ENCODE measurements at places on chromosomes 4 and X.

GRCh38 chr4:87720094-87720691 is 70.1 kb downstream of the DMP1 start:
- no peak for DNase-seq

DNA sequence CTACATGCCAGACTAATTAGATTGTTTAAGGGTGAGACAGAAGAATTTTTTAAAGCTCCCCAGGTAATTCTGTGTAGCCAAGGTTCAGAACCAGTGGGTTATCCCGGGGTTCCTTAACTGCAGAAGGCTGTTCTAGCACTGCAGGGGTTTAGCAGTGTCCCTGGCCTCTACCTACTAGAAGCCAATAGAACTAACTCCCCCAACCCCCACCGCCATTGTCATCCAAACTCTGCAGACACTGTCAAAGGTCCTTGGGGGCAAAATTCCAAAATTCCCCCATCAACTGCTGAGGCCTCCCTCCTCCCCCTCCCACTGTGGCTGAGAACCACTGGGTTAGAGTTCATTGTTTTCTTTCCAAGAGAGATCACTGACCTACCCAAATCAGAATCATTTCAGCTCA is 66.4 kb downstream of the MOSPD2 start:
- DNase-seq: no peak

GRCh38 chrX:115268421-115268820 is 21.1 kb upstream of the LUZP4 start:
- DNase-seq: no peak

- no peak for DNase-seq
Observed at GRCh38 chrX:151402719-151403390, 5.8 kb downstream of the VMA21 start.

DNA sequence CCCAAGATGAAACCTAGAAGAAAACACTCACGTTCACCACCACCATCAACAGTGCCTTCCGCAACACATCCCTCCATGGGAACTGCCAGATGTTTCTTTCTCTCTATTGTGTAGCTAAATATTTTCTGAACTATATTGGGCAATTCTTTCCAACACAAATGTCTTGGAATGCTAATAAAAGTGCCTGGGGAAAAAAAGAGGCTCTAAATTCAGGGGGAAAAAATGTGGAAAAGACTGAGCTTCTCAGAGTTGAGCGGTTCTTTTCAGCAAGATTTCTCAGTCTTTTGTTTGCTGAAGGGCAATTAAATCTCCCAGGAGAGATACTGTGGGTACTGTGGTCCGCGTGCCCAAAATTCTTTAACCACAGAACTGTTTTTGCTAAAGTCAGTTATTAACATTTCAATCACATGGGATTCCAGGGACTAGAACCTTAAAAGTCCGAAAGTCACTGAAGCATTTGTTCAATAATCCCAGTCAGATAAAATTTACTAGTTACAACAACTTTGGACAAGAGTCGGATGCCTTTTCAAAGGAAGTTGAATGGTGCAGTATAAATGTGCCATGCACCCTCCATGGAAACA is 51.9 kb upstream of the DHRSX start:
- DNase-seq: no peak

DNA sequence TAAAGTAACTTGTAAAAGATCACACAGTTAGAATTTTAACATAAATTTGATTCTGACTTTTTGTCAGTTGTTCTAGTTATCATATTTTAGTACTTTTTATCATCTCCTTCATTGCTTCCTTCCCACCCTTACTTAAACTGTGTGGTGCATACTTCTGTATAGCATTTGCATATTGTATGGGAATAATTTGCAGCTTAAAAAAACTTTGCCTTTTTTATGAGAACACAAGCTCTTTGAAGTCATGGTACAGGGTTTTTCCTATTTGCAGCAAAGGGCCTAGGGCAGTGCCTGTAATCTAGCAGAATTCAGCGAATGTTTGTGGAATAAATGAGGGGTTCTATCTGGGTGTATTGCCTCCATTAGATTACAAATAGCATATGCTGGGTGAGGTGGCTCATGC is 41.6 kb downstream of the SYNPO2 start:
- no peak for DNase-seq

DNA sequence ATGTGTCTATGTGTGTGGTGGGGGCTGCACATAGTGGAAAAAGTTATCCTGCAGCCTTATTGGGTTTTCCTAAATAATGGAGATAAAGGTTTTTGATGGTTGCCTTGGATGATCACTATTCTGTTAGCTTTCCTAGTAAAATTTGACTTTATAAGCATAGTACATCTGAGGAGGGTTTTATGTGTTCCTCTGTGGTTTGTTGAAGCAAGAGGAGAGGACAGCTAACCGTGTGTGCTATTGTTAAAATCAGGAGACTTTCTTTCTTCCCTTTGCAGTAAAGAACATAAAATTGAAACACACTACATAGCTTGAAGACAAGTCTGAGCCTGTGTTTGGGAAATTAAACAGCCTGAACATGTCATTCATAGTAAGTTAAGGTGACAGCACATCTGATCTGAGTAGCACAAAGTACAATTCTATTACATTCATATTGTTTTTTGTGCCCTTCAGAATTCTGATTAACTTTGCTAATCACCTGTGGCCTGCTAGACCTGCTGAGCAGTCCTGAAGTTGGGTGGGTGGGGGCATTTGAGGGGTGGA is 36.8 kb downstream of the C4orf51 start:
- no peak for DNase-seq

DNA sequence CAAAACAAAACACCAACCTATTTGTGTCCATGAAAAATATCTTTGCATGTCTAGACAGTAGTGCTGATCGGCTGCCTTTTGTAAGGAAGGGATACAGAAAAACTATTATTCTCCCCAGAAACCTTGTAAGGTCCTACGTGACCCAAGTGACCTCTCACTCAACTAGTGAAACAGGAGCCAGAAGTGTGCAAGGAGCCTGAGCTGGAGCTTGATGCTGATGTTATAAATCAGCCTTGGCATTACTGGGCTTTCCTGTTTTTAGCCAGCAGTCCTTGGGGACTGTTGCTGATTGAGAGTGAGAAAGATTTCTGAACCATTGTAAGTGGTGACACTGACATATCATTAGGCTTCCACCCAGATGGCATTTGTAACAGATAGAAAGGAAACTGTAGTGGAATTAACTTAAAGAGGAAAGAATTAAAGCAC is 100.8 kb upstream of the LIMCH1 start:
- DNase-seq: no peak

- DNase-seq: no peak
Observed at GRCh38 chr4:58166490-58166889, 1056.3 kb upstream of the IGFBP7 start.

DNA sequence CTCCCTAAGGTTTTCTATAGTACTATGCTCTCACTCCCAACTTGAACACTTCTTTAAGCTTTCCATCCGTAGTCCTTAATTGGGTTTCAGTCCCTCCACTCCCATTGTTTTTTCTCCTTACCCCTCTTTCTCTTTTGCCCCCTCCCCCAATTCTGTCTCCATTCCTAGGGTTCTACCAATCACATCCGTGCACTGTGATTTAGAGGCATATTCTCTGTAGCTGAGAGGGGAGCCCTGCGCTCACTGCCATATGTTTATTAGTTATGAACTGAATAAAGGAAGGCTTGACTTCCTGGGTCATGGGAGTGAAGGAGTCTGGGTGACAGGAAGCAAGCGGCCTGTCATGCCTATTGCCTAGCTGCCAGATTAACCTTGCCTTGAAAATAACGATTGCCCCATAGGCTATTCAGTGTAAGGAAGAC is 471 bp downstream of the MCTS1 start:
- DNase-seq: peak; percentile 4

- no peak for DNase-seq
Observed at GRCh38 chr4:177945268-177945667, 503.0 kb upstream of the AGA start.

- no peak for DNase-seq
Observed at GRCh38 chr4:35364321-35364870, 879.9 kb downstream of the ARAP2 start.

DNA sequence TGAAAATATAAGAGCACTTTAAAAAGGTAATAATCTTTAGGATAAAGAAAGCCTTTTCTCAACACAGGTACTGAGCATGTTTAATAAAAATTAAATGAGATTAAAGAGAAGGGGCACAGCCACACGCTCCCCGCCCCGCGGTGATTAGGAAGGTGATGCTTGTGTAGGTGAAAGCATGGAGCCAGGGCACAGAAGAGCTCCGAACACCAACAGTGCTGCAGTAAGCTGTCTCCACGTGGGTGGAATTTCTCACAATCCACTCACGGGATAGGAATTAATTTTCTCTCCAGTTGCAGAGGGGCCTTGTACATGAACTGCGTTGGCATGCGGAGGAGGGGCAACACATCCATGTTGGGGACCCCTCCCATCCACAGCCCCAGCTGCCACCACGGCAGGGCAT is 27.0 kb downstream of the DCTD start:
- no peak for DNase-seq

DNA sequence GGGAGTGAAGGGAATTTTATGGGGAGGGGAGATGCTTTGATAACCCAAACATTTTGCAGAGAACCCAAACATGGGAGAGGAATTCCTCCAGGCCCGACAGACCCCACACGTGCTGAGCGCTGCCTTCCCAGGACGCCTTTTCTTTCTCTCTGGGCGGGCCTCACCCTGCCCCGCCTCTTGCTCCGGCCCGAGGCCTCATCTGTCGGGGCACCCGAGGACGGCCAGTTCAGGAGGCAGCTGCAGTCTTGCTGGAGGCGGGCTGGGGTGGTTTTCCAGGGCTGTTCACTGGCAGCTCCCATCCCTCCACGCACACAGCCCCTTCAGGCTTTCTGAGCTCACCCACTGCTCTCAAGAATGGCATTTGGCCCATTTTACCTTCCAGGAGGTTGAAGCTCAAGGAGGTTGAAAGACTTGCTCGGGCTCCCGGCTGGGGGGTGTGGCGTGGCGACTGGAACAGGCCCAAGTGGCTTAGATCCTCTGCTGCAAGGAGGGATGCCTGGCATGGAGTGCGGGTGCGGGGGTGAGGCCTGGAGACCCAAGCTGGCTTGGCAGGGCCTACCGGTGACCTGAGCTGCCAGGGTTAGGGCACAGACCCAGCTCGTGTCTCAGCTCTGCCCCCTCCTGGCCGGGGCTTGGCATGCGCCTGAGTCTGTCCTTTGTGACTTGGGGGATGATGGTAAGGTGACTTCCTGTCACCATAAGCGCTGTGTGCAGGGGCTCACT is 99.2 kb downstream of the PSAPL1 start:
- DNase-seq: peak; percentile 70

DNA sequence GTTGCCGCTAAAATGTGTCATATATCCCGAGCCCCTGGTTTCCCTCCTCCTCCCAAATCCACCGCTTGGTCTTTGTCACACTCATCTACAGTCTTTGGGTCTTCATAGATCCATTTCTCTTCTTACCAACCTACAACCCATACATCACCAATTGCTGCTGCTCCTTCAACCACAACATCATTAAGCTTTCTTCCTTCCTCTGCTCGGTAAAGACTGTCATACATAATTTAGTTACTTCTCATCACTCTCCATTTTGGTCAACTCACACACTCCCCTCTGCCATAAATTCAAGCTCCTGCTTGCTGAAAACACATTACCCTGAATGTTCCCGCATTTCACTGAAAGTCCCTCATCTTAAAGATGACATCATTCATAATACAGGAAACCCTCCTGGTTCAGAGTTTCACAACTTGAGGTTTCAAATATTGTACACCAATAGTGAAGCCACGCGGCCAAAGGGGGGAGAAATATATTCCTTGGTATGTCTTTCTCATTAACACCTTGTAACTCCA is 1.7 kb upstream of the DCTD start:
- DNase-seq: peak; percentile 29

GRCh38 chrX:154779261-154779660 is 16.6 kb downstream of the DKC1 start:
- no peak for DNase-seq

DNA sequence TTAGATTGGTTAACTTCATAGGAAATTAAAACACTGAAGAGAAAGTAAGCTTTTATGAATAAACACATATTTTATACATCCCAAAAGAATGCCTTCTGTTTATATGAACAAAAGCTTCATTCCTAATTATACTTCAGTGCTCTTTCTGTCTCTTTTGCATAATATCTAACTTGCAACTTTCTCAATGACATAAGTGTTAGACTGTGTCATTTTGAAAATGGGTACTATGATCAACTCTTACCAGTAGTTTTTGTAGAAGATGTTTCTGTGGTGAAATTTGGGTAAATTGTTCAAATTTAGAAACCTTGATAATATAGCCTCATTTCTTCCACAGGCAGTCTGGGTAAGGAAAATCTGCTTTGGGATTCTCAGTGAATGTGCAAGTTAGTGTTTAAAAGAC is 991.4 kb downstream of the CCSER1 start:
- no peak for DNase-seq

DNA sequence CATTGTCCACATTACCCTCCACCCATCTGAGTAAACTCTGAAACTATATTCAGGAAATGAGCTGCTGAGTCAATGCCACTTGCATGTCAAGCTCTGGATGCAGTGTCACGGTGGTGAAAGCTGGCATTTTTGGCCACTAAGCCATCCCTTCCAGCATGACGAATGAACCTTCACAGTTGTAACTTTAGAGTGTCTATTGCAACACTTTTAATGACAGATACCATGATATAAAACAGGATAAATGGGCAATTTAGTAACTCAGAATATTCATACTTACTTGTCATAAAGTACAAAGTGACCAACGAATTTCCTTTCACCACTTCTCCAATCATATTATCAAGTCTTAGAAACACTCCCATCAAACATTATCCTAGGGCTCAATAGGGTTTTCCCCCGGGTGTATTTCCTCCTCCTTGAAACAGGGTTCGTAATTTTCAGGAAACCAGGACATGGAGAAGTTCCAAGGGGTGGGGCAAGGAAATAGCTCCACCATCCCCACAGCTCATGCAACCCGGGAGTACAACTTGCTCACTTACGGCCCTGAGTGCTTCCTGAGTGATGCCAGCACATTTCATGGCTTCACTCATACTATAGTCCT is 73.1 kb downstream of the MTHFD2L start:
- no peak for DNase-seq

DNA sequence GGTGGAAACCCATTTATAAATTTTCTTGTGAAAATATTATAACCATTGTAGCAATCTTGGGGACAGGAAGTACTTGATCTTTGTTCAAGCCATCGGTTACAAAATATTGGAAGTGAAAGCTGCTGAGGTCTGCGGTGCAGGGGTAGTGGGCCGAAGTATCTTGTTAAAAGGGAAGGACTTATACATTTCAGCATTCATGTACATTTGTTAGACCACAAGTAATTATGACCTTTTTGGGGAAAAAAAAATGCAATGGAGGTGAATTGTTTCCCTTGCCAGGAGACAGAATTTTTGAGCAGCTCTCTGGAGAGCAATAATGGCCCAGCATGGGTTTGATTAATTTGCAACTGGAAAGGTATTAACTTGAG is 121.3 kb downstream of the EGF start:
- peak; percentile 17 for DNase-seq

- DNase-seq: no peak
Observed at GRCh38 chr4:105236916-105237311, 90.2 kb downstream of the TET2 start.

DNA sequence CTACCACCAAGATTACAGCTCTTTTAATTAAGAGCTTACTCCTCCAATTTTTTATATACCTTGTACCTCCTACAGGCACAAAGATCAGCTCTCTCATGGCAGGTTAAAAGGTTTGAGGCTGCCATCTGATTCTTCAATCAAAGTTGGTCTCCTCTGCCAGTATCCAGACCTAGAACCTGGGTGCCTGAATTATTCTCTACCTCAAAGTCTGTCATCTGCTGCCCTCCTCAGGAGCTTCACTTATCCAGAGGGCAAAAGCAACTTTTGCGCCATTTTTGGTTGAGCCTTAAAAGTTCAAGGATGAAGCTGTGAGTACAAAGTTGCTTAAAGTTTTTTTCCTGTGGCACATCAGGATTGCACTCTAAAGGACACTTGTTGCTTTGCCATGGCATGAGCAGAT is 343.7 kb upstream of the PPP1R2C start:
- DNase-seq: no peak

GRCh38 chr4:174210354-174210753 is 73.1 kb downstream of the FBXO8 start:
- DNase-seq: no peak

All from activated naive CD8-positive, alpha-beta T cell treated with anti-CD3 and anti-CD28 coated beads for 36 hours (primary cell).